NCI-H2081 (cell line): ENCODE measurements at places on chromosomes 4 and X.

DNA sequence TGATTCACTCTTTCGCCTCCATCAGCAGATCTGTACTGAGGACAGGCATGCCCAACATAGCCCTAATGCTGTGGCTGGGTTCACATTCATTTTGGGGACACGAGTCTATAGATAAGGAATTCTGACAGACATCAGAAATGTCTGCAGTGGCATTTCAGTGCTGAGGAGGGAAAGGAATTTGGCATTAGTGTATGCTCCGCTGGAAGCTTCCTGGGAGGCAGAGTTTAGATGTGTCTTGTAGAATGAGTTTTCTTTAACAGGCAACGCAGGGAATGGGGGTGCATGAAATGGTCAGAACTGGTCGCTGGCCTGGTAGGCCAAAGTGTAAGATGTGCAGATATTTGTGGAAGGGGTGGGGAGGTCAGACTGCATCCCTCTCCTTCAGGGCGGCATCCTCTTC lies 43.5 kb upstream of the ZNF518B start:
- no peak for DNase-seq

DNA sequence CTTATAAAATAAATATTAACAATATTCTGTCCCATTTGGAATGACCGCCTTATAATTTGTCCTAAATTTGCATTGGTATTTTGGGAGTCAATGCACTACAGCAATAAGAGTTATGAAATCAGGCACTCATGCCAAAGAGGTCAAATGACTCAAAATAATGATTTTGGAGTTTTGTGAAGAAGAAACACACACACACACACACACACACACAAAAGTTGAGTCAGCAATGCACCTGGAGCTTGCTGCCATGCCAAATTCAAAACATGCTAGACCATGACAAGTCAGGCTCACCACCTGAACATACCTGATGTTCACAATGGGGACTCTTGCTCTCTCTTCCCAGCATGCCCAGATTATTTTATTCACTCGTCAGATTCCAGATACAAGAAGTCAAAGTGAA lies 56.7 kb downstream of the PROM1 start:
- no peak for DNase-seq

- no peak for DNase-seq
These were observed 93.9 kb downstream of the LDB2 start for GRCh38 chr4:16804581-16804980.

DNA sequence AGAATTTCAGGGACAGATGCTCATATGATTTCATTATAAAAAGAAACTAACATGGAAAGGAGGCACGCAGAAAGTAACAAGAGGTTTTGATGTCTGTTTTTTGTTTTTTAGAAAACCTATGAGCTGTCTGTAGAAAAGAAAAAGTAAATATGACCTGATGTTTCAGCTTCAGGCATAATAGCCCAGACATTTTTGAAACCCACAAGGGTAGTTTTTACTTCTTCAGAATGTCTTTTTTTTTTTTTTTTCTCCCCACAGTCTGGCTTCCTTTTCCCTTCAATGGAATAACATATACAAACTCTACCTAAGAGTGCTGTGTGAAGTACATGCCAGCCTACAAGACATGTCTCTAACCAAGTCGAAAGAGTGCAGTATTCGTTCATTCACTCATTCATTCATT lies 18.3 kb upstream of the STX18 start:
- DNase-seq: no peak

DNA sequence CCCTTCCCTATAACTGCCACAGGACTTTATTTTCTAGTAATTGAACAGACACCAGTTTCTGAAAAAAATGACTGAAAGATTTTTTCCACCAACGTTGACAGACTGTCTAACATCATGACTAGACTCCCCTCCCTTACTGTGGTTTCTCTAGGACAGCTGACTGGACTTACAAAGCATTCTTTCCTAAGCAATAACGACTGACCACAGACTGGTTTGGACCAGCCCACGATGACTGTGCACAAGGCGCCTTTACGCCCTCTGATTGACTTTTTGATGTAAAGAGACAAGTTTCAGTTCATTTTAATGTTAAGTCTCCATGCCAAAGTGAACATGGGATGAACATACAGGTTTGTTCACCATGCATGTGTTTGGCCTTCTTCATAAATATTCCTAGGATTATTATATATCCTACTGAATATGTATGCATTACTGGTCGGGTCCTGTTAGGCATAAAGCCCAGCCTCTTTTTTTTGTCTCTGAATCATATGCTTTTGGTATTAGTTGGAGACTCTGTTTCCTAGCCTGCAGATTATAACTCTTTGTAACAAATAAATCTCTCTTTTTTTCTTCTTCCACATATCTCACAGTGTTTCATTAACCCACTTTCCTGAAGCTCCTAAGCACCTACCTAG lies 50.5 kb upstream of the UGT2B4 start:
- DNase-seq: no peak

- DNase-seq: no peak
These were observed 133.8 kb downstream of the LDB2 start for GRCh38 chr4:16764622-16765021.

- no peak for DNase-seq
These were observed 163.2 kb downstream of the ANK2 start for GRCh38 chr4:113212613-113213012.

- DNase-seq: no peak
These were observed 201.5 kb upstream of the GATB start for GRCh38 chr4:151962138-151962823.

- no peak for DNase-seq
These were observed 193.0 kb upstream of the C1QTNF7 start for GRCh38 chr4:15234856-15235126.

- DNase-seq: no peak
These were observed 49.2 kb downstream of the CDS1 start for GRCh38 chr4:84632092-84632491.

GRCh38 chrX:107686026-107686425 lies 57.7 kb downstream of the PRPS1 start:
- no peak for DNase-seq

GRCh38 chrX:7134981-7135380 lies 12.5 kb upstream of the STS start:
- no peak for DNase-seq

GRCh38 chrX:44908153-44908552 lies 35.2 kb downstream of the KDM6A start:
- DNase-seq: no peak

DNA sequence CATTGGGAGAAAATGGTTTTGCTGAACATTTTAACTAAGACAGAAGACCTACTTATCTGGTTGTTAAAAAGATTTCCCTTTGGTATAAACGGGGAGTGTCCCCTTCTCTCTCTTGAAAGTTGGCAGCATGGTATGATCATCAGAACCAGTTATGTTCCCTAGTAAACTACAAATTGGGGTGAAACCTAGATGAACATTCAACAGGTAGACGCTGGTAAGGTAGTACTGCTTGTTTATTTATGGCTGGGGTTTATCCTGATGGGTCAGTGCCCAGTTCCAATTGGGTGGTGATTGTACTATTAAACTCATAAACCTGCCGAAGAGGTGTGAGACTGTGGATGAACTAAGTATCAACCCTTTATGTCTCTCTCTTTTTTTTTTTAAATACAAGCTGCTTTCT lies 100.5 kb downstream of the MBNL3 start:
- DNase-seq: no peak

DNA sequence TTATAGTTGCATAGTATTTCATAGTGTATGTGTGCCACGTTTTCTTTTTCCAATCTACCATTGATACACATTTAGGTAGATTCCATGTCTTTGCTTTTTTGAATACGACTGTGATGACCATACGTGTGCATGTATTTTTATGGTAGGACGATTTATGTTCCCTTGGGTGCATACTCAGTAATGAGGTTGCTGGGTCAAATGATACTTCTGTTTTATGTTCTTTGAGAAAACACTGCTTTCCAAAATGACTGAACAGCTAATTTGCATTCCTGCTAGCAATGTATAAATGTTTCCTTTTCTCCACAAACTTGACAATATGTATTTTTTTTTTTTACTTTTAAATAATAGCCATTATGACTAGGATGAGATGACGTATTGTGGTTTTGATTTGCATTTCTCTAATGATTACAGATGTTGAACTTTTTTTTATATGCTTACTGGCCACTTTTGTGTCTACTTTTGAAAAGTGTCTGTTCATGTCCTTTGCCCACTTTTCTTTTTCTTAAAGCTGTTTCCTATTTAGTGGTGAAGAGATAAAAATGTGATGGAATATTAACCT lies 969.5 kb upstream of the NDST4 start:
- no peak for DNase-seq
